ENCODE measurements at places on chromosomes 3 and 15.

DNA sequence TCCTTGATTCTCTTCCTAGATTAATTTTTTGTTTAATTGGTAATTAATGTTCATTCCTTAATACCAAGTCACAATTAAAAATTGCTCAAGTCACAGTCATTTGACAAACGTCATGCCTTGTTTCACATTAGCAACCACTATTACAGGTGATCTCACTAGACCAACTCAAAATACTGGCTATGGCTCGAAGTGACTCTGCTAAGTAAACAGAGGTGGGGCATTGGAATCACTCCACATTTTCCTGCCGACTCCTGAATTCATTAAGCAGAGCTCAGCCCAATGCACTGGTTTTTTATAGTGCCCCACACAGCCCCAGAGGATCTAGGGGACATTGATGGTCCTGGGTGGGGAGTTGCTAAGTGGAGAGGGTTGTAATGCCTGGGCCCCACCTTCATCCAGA, 201.2 kb upstream of the NSMCE3 start:
- no peak for DNase-seq

DNA sequence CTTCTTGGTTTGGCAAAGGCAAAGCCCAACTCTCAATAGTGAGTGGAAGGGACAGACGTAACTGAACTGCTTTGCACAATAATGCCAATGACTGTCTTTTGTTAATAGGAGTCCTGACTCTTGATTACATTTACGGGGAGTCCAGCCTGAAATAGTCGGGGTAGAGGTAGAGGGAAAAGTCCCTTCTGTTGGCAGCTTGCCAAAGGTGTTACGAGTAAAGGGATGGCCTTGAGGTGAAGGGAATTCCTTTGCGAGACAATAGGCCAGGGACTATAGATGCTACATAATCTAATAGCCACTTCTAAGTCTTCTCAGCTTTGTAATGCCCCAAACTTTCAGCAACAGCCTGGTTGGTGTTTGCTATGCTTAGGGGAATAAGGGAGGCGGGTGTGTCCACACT, 2.2 kb upstream of the SENP2 start:
- DNase-seq = no peak

- no peak for DNase-seq
These were observed 901.2 kb upstream of the NR2F2 start for GRCh38 chr15:95429345-95429744.

DNA sequence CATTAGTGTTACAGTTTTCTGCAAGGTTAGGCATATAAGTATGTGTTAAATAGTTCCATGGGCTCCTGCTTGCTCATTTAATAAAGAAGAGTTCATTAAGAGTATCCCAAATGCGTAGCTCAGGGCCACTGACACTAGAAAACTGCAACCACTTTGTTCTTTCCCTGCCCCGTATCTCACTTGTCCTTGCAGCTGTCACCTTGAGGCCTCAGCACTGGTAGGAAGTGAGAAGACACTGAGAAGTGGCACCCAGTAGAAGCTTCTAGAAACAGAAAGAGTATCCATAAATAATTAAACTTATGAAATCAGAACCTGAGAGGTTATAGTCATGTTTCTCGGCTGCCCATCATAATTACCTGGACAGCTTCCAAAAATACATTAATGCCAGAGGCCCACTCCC, 266.0 kb downstream of the KCNMB2 start:
- DNase-seq = no peak

GRCh38 chr15:98896802-98897732, 110.5 kb downstream of the PGPEP1L start:
- no peak for DNase-seq

Measured in germinal center (tissue), 1 donor.